Osteocyte (in vitro differentiated cells): ENCODE measurements at places on chromosomes 1 and 21. TPM values are rescaled to one million over a fixed set of nuclear protein-coding genes. Genes with fewer than 3 reads are reported as not detected.

Gene ZNF672
- total RNA-seq = 21.1 and 24.1 TPM in 2 replicates

Gene SYT11
- 5.3 TPM in 2 replicates for total RNA-seq

Gene RPTN
- not detected in 2 replicates for total RNA-seq

Gene PLA2G2F
- total RNA-seq = not detected in 2 replicates

Gene ERG
- 11.0 and 11.5 TPM in 2 replicates for total RNA-seq

Gene SGIP1
- 118 and 123 TPM in 2 replicates for total RNA-seq

Gene TLR5
- total RNA-seq = not detected in 2 replicates

Gene KCNA2
- 0.05 TPM in 1 of 2 replicates, not detected in the other for total RNA-seq

- DNase-seq = no peak
Observed at GRCh38 chr1:30654188-30654587, 69.2 kb downstream of the MATN1 start.

GRCh38 chr1:1554926-1555915, 14.8 kb upstream of the TMEM240 start:
- DNase-seq = no peak

GRCh38 chr1:33242652-33243051, 13.6 kb upstream of the ZNF362 start:
- DNase-seq = no peak

DNA sequence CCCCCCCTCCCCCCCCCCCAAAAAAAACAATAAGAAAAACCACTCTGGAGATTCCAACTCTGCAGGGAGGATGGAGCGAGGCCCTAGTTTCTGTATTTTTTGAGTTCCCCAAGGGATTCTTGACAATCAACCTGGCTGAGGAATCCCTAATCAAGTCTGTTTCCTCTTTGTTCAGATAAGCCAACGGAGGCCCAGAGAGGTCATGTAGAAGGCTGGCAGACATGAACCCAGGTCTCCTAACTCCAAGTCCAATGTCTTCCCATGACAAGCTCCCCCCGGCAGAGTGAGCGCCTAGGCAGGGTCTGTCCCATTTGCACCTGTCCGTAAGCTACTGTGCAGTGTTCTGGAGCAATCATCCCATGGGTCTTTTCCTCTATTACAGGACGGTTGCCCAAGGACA, 39.5 kb downstream of the LRRC71 start:
- DNase-seq = no peak

GRCh38 chr1:209008586-209008985, 574.9 kb upstream of the CAMK1G start:
- DNase-seq = no peak

DNA sequence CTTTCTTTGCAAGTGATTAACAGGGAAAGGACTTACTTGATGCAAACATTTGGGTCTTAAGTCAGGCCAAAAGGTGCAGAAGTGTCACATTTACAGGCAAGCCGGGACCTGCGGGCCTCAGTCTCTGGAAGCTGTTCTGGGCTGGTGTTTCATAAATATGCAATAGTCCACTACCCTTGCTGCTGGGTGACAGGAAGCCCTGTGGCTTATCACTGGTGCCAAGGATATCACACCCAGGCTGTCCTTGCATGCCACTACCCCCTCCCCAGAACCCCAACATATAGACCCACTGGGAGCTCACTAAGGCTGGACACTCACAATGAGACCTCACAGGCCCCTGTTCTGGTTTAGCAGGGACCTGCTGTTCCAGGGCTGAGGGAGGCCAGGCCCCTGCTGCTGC, 3.4 kb upstream of the LEFTY2 start:
- DNase-seq = no peak

DNA sequence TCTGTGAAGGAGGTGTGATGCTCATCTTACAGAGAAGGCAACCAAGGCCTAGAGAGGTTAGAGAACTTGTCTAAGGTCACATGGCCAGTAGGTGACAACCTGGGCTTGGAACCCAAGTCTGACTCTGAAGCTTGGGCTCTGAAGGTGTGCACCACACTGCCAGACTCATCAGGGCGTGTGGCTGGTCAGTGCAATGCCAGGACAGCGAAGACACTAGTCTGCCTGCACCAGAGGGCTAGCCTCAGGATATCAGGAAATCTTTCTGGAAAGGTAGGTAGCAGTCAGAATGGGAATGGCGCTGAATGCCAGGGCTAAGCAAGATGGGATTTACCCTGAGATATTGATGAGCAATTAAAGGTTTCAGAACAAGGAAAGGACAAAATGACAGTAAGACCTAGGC, 34.9 kb downstream of the ELK4 start:
- DNase-seq = peak; percentile 38

DNA sequence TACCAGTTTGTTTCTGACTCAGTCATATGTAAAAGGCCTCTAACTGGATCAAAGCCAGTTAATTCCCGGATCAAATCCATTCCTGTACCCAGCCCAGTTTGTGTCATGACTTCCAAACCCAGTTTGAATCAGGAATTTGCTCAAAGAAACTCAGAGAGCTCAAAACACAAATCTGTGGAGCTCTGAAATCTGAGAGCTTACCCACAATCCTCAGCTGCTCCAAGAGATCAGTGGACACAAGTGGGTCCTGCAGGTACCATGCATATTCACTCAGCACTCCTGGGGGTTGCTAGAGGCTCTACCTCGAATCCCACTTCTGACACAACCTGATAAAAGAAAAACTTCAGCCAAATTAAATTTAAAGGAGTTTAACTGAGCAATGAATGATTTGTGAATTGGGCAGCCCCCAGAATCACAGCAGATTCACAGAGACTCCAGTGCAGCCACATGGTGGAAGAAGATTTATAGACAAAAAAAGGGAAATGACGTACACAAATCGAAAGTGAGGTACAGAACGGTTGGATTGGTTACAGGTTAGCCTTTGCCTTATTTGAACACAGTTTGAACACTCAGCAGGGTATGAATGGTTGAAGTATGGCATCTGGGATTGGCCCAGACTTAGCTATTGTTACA, 11.9 kb upstream of the MRPL55 start:
- no peak for DNase-seq

DNA sequence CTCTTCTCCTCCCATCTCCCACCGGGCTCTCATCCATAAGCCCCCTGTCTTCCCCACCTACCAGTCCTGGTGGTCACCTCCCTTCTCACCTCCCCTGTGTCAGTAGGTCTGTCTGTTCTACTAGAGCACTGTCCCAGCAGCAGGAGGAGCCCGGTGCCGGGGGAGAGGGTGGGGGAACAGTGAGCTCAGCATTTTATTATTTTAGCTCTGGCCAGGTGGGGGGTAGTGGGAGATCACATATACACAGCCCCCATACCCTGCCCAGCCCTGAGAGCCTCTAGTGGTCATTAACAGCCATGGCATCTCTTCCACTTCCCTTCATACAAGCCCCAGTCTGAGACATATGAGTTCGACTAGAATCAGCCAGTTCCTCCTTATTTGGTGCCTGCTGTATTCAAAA, at the start of gene TMOD4:
Gene TMOD4 (minus strand): TSS at position 119 of the 400 bp plus-strand sequence. CDS start 1,106 bp downstream, outside the sequence.
- no peak for DNase-seq

DNA sequence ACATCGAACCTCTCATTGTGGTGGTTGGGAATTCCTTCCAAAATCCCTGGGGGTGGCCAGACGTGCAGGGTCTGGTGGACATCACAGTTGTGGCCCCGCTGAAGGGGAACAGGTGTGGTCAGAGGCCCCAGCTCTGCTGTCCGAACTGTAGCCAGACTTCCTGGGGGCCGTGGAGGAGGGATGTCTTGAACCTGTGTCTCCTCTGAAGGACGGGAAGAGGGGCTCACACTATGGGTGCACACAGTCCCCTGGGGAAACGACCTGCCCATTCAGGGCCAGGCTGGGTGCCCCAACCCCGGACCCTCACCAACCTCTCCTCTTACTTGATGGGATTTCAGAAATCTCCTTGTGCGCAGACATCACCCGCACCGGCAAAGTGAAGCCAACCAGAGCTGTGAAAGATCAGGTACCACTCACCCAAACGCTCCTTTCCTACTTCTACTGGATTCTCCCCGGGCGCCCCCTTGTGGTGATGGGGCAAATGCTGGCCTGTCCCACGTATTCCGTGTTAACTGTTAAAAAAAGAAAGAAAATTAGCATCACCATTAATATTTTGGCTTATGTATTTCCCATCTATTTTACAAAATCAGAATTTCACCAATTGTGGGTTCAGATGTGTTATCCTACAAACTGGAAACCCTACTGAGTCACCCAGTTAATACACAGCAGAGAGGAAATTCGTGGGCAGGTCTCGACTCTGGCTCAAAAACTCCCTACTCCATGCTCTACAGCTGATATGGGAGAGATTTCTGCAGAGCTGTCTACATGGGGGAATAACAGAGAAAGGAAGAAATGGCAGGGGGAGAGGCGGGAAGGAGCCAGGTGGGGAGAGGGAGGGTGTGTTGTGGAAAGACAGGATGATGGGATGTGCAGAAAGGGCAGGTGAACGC, 28.1 kb downstream of the PADI4 start:
- DNase-seq = peak; percentile 92

DNA sequence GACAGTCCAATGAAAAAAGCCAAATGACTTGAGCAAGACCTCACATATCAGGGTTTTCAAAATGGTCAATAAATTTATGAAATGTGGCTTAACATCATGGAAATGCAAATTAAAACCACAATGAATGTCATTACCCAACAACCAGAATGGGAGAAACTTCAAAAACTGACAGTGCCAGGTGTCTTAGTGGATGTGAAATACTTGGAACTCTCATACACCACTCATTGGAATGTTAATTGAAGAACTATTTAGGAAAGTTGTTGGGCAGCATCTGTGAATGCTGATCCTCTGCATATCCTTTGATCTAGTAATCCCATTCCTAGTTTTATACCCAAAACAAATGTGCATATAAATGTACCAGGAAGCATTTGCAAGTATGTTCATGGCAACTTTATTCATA, 19.2 kb upstream of the BACH1 start:
- DNase-seq = no peak

GRCh38 chr21:42121794-42122193, 50.7 kb downstream of the UMODL1 start:
- no peak for DNase-seq

GRCh38 chr1:156276532-156276931, 6.1 kb downstream of the SMG5 start:
- DNase-seq = no peak

DNA sequence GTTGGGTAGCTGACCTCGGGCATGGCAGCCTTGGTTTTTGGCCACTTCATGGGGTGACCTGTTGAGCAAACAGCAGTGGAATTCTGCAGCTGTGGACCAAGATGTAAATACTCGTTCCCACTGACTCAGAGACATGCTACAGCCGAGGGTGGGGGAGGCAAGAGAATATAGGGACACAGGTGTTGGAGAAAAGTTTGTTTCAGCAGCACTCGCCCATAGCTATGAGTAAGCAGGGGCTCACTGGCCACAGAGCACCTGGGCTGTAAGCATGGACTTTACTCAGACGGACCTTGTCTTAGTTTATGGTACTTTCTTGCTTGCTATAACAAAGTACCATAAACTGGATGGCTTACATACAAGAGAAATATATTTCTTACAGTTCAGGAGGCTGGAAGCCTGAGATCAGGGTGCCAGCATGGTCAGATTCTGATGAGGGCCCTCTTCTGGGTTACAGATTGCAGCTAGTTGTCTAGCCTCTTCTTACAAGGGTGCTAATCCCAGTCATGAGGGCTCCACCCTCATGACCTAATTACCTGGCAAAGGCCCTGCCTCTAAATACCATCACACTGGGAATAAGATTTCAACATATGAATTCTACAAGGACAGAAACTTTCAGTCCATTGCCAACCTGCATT, 437.2 kb upstream of the DAB1 start:
- DNase-seq = no peak

- DNase-seq = no peak
Observed at GRCh38 chr21:37005548-37006485, 685 bp upstream of the RIPPLY3 start.

GRCh38 chr1:167362638-167363037, 142.0 kb downstream of the POU2F1 start:
- no peak for DNase-seq

DNA sequence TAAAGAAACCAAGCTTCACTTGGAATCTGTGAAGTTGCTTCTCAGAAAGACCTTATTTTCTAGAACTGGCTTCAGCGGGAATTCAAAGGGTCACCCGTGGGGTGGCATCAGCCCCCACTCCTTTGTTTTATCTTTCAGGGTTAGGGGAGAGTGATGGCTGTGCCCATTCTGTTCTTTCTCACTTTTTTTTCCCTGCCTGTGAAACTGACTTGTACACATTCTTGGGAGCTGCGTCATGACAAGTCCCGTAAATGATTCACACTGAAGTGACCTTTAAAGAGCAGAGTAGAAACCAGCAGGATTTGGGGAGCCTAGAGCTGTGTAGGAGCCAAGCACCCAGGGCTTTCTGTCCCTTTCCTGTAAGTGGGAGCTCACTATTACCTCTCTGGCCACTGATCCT, 43.8 kb downstream of the SLC44A3 start:
- DNase-seq = no peak

GRCh38 chr1:28064064-28064463, 24.3 kb downstream of the EYA3 start:
- no peak for DNase-seq

GRCh38 chr1:216387782-216388181, 35.5 kb downstream of the USH2A start:
- DNase-seq = no peak

DNA sequence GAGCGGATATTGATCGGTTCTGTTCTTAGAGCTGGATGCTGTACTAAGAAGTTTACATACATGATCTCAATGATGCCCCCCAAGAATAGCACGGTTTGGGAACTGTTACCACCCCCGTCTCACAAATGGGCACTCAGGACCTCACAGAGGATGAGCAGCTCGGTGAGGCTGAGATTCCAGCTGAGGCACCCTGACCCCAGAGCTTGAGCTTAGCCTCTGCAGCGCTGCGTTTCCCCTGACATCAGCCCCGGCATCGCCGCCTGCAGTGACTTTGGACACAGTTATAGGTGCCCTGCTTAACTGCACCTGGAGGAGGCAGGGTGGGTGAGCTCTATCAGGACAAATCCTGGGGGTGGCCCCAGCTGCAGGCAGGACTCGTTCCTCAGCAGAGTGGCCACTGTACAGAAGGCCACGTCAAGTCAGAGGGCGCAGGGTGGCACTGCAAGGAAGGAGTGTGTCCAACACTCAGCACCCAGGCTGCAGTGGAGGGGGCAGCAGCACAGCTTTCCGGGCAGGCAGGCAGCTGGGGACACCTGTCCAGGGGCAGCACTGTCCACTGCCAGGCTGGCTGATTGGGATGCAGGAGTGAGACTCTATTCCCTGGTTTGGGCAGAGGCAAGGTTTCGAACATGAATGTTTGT, 65.8 kb upstream of the ABCG1 start:
- no peak for DNase-seq

- no peak for DNase-seq
Observed at GRCh38 chr1:171494076-171494475, 8.7 kb downstream of the PRRC2C start.

- DNase-seq = no peak
Observed at GRCh38 chr1:76950306-76950705, 83.0 kb downstream of the ST6GALNAC5 start.
